ENCODE measurements at places on chromosomes 2 and 18.

DNA sequence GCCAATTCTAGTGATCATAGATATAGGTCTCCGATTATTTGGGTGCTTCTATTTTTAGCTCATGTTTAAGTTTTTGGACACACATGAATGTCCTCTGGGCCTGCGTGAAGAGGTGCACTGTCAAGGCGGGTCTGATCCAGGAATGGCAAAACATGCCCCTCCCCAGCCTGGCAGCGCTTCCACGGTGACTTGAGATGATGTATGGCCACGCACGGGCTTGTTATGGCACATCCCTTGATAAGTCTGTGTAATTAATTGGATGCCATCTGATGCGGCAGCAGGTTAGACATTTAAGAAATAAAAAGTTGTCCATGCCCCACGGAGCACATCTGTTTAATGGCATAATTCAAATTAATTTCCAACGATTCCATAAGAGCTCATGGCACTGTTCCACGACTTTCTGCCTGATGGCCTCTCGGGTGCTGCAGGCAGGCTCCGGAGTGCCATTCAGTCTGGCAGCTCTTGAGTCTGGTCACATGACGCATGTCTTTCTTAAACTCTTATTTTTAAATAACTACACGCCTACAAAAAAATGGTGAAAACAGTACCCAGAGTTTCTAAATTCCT lies 151.4 kb downstream of the ACKR3 start:
- H3K4me3 ChIP-seq: no peak overlapping the region
- H3K27ac ChIP-seq: no peak overlapping the region
- no peak for DNase-seq

DNA sequence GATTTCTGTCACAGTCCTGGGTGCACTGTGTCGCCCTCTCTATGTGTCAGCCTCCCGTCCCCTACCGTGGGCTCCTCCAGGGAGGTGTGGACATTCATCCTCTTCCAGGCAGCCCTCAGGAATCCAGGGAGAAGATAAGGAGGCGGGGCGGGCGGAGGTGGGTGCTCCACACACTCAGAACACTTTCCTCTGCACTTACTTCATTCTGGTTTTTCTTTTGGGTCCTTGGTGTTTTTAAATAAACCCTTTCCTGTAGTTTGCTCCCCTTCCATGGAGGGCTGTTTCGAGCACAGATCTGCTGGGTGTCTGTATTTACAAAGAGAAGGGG lies 183.9 kb downstream of the FAM210A start:
- H3K27ac ChIP-seq: no peak overlapping the region
- H3K4me1 ChIP-seq: peaks cover 12% of the 10 kb centered on the region
- H3K27me3 ChIP-seq: no peaks in the 10 kb centered on the region
- no peak overlapping the region for H3K4me3 ChIP-seq

DNA sequence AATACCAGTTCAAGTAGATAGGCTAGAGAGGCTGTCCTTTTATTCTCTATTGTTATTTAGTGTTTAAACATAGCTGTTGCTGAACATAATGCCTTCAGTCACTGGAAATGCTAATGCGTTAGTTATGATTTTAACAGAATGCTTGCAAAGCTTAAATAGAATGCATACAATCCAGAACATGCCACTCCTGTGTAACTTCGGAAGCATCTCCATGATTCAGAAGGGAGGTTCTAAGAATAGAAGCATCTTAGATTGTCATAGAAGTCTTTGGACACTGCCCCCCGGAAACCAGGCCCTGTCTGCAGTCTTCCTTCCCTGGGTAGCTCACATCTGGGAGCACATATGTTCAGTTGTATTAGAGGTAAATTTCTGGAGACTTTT lies 73.2 kb downstream of the ZNF532 start:
- no peak overlapping the region for H3K27ac ChIP-seq
- no peak overlapping the region for H3K4me3 ChIP-seq
- H3K27me3 ChIP-seq: peaks cover 9% of the 10 kb centered on the region
- H3K4me1 ChIP-seq: peaks cover 3% of the 10 kb centered on the region
- no peak for DNase-seq

DNA sequence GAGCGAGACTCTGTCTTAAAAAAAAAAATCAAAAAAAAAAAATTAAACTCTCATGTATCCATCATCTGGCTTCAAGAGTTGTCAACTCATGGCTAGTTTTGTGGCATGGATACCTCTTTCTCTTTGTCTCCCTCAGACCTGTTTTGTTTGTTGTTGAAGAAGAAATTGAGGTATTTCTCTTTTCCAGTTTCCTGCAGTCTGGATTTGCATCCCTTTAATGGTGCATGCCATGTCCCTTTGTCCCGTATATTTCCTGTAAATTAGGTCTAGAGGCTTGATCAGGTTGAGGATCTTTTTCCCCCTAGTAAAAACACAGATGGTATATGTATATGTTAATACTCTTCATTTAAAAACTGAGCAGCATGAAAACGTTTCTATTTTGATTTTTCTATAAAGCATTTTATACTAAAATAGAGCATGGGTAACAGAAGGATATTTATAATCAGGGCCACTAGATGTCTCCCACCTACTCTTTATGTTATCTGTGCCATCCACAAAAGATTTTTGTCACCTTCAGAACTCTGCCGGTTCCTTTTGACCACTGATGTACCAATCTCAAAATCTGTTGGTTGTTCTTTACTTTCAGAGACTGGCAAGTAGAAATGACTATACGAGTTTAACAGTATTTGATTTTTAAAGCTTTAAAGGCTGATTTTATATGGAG lies 80.1 kb downstream of the GALNT1 start:
- no peak overlapping the region for H3K4me3 ChIP-seq
- peaks cover 24% of the 10 kb centered on the region for H3K36me3 ChIP-seq
- DNase-seq: no peak
- H3K27me3 ChIP-seq: no peaks in the 10 kb centered on the region
- no peaks in the 10 kb centered on the region for H3K4me1 ChIP-seq

DNA sequence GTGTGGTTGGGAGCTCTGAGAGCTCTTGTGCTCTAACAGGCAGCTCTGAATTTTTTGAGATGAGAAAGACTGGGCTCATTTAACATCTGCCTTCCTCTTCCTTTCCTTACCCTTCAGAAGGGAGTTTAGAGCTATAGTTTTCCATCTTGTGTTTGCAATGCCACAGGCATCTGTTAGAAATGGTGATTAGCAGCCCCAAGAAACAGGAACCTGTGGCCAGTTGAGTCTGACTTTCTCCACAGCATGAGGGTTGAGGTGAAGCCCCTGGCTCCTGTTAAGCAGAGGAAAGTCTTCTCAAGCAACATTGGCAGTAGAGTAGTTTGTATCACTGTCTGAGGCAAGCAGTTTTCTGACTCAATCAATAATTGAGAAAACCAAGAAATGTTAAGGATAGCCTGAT lies 577.4 kb downstream of the ZEB2 start:
- peaks cover 3% of the 10 kb centered on the region for H3K36me3 ChIP-seq
- peaks cover 23% of the 10 kb centered on the region for H3K27me3 ChIP-seq
- no peak overlapping the region for H3K27ac ChIP-seq

All from activated CD4-positive, alpha-beta memory T cell treated with anti-CD3 and anti-CD28 coated beads, Interleukin-2, amount 10 ng/mL, durations not matched to agents 7 days and 5 days (primary cell).